ENCODE measurements at places on chromosomes 7 and 10. TPM values are rescaled to one million over a fixed set of nuclear protein-coding genes. Genes with fewer than 3 reads are reported as not detected.

The NEURL1 gene
- polyA plus RNA-seq = 1.5 TPM

The GIMAP1 gene
- not detected for polyA plus RNA-seq

The NAT16 gene
- polyA plus RNA-seq = not detected

The OPN4 gene
- polyA plus RNA-seq = not detected

The UCN3 gene
- polyA plus RNA-seq = not detected

The SH2B2 gene
- 1.1 TPM for polyA plus RNA-seq

The ITPRID1 gene
- polyA plus RNA-seq = not detected

The WDFY4 gene
- polyA plus RNA-seq = not detected

The FLNC gene
- 75.1 TPM for polyA plus RNA-seq

The SSC4D gene
- 0.66 TPM for polyA plus RNA-seq

DNA sequence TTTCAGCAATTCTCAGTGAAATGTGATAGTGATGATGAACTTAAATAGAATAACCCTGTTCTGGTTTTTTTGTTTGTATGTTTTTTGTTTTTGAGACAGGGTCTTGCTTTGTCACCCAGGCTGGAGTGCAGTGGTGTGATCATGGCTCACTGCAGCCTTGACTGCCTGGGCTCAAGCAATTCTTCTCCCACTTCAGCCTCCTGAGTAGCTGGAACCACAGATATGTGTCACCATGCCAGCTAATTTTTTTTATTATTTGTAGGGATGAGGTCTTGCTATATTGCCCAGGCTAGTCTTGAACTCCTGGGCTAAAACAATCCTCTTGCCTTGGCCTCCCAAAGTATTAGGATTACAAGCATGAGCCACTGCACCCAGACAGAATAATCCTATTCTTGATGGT, 14.3 kb upstream of the COL17A1 start:
- DNase-seq = peak; percentile 9

GRCh38 chr10:5411941-5412276, 448 bp upstream of the NET1 start:
- DNase-seq = peak; percentile 71

DNA sequence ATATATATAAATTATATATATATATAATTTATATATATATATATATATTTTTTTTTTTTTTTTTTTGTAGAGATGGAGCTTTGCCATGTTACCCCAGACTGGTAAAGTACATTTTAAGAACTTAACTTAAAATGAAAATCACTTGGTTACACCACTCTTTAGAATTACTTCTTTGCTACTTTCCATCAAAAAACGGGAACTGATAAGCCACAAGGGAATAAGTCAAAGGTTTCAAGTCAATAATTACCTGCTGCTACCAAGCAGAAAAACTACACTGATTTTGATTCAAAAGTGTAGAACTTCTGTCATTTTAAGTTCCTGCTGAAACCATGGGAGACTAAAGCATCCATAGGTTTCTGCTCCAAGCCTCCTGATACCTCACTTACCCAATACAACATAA, 12.2 kb downstream of the PPA1 start:
- no peak for DNase-seq

- no peak for DNase-seq
Measured at GRCh38 chr7:40095695-40096327, 38.6 kb downstream of the MPLKIP start.

DNA sequence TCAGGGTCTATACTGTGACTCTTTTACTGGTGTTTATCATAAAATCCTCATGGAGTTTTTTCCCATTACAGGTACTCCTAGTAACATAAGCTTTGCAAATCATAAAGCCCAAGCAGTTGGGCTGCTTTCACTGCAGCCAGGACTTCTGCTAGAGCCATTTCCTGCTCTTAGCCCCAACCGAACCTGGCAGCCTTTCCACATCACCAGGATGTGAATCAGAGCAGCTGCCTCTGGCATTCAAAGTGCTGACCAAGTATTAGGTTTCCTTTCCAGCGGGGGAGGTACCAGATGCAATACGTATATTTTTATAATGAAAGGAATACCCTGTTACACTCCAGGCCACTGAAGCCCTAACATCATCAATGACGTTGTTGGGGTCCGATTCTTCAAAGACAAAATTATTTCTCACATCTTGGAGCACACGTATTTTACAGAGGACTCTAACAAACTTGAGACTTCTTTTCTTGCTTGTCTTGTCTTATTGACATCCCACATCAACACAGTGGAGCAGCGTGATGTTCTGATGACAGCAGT, 3.6 kb upstream of the HTR5A start:
- peak; percentile 87 for DNase-seq

- DNase-seq = peak; percentile 10
Measured at GRCh38 chr10:5616836-5617235, 49.6 kb downstream of the ASB13 start.

- no peak for DNase-seq
Measured at GRCh38 chr7:343227-343822, 53.4 kb downstream of the FOXL3 start.

DNA sequence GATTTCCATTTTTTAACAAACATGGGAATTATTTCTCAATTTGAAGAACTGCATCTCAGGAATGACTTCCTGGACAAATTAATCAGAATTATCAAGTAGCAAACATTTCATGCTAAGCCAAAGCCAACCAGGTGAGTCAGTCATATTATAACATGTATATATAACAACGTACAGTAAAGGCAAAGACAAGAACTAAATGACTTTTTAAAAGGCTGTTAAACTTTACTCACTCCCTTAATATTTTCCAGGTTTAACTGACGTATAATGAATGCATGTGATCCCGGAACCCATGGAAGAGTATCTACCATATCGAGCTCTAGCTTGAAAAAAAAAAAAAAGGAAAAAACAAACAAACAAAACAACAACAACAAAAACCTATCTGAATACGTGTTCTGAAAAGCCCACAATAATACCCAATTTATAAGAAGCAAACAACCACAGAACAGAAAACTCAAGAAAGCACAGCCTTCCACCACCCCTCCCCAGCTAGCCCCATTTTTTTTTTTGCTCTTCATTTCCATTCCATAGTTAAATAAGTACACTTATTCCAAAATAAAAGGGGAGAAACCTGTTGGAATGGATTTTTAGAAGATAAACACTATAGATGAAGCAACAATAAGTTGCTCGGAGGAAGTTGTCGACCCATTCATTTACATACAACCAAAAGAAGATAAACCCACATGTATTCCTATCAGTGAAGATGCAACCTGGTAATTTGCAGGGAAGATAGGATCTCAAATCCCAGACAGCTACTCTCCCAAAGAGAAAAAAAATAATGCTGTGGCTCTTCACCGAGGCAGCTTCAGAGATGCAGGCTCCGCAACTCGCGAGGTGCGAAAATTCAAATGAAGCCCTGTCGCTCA, 537 bp downstream of the NAPEPLD start:
- peak; percentile 42 for DNase-seq

DNA sequence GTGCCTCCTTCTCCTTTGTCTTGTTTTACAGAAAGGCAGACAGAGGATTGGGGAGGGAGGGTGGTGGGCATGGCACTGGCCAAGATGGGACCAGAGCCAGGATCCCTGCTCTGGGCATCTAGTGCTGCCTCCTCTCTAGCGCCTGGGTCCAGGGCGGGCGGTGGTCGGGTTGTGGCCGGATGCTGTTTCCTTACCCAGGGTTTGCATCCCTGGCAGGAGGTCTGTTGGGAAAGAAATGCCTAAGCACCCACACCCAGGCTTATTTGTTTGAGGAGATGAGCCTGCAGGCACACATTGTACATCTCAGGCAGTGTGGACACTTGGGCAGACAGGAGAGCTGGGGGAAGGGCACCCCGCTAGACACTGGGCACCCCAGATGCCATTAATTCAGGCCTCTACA, 102.3 kb upstream of the PCBD1 start:
- no peak for DNase-seq

DNA sequence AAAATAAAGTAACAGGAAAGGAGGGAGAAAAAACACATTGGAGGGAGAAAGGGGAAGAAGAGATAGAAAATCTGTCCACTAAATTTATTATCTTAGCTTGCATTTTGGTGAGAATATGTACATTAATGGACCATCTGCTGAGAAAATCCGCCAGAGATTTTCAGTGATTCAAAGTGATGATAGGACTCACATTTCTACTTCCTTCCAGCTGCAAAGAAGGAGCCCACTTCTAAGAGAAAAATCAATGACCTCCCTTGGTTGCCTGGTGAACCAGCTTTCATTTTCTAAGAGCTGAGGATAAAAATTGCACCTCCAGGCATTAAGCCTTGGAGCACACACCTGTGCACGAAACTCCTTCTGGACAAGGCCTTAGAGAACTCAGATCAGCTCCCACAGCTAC, 404.3 kb downstream of the SFMBT2 start:
- DNase-seq = no peak

DNA sequence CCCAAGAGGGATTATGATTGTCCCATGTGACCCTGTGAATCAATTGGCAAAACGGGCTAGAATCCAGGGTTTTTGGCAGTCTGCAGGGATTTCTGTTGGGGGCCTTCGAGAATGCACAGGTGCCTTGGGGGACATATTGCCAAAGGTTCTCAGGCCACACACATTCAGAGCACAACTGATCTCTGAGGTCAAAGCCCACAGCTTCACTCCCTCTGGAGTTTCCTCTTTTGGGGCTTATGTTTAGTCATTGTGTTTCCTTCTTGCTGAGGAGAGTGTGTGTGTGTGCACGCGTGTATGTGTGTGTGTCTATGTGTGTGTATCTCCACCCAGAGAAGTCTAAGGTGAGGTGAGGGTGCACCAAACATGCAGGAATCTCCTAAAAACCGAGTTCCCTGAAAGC, 8.8 kb downstream of the PPIF start:
- DNase-seq = no peak

DNA sequence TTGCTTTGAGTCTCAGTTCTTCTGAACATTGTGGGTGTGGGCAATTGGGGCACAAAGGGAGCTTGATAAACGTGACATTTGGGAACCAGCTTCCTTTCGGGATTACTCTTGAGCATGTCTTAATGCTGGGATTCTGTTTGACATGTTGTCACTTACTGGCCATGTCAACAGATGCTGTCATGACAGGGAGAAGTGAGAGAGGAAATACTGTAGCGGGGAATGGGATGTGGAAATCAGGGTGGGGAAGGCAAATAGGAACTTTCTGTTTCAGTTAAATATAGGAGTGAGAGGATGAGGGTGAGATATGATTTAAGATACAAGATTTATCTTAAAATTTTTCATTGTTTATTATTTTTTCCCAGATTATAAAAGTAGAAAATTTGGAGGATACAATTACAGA, 83.9 kb downstream of the SEC23IP start:
- DNase-seq = no peak

GRCh38 chr7:157566631-157567006, 229.8 kb downstream of the DNAJB6 start:
- no peak for DNase-seq

DNA sequence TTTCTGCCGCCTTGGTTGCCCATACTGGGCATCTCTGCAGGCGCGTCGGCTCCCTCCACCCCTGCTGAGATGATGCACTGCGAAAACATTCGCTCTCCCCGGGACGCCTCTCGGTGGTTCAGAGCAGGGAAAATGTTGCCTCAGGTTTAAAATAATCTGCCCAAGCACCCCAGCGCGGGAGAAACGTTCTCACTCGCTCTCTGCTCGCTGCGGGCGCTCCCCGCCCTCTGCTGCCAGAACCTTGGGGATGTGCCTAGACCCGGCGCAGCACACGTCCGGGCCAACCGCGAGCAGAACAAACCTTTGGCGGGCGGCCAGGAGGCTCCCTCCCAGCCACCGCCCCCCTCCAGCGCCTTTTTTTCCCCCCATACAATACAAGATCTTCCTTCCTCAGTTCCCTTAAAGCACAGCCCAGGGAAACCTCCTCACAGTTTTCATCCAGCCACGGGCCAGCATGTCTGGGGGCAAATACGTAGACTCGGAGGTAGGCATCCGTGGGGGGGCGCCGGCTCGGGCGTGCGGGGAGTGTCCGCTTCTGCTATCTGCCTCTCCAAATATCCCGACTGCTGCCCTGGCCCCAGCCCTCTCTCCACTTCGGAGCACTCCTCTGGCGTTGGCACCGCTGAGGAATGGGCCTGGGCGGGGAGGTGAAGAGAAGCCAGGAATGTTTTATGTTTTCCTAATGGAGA, at the start of gene CAV1:
Gene CAV1, plus strand, starts transcription at position 428 of the 689 bp plus-strand sequence. Its CDS starts 27 bp downstream, at position 455.
- peak; percentile 98 for DNase-seq

DNA sequence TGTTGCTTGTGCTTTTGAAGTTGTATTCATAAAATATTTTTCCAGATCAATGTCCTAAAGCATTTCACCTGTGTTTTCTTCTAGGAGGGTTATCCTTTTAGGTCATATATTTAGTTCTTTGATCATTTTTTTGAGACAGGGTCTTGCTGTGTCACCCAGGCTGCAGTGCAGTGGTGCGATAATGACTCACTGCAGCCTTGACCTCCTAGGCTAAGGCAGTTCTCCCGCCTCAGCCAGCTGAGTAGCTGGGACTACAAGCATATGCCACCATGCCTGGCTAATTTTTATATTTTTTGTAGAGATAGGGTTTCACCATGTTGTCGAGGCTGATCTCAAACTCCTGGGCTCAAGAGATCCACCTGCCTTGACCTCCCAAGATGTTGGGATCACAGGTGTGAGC, 315.8 kb upstream of the KAT6B start:
- DNase-seq = no peak

- no peak for DNase-seq
Measured at GRCh38 chr10:1085258-1085657, 29.1 kb downstream of the WDR37 start.

DNA sequence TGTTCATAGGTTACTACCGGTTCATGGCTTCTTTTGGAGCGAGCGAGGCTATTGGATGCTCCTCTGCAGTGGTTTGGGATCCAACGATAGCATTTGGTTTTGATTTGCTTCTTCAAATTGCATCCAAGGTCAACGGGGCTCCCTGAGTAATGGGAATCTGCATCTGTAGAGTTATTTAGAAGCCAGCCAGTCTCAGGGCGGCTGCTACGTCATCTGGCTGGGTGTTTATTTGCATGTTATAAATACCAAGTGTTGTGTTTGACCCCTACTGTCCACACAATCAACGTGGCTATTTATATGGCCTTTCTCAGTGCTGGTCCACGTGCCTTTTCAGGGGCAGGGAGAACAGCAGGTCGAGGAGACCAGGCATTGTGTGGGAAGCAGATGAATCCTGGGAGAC, 137.7 kb downstream of the PRPF18 start:
- peak; percentile 45 for DNase-seq

GRCh38 chr7:112421666-112422486, 28.4 kb upstream of the IFRD1 start:
- DNase-seq = no peak

DNA sequence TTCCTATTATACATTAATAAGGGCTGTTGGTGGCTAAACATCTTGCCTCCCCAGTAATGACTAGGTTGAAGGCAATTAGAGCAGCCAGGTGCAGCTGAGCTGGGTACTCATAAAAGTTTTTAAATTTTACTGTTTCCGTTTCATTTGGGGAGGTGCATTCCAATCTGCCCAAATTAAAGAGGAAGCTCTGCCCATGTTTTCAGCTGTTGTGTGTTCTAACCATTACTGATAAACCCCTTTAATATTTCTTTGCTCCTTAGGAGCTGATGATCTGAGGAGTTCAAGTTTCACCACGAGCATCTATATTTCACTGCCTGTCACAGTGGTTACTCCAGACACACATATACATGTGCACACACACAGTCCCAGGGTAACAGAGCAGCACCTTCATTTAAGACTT, 94.4 kb downstream of the JAZF1 start:
- no peak for DNase-seq

- no peak for DNase-seq
Measured at GRCh38 chr10:121862649-121863048, 65.2 kb downstream of the ATE1 start.

GRCh38 chr10:129926066-129927055, 37.7 kb downstream of the EBF3 start:
- DNase-seq = no peak
